Chondrocyte (in vitro differentiated cells): ENCODE measurements at places on chromosomes 12 and 14.

DNA sequence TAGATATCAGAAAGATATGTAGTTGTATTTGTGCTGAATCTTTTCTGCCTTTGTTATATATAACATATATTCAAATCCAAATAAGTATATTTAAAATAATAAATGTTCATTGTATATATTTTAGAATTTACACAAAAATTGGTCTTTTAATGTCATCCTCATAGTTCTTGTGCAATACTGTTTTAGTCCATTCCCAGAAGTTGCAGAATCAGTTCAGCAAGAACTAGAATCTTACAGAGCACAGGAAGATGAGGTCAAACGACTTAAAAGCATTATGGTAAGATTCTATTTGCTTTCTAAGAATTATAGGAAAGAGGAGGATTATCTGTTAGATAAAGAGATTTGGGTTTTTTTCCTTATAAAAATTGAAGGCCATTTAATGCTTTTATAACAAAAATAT lies 51.0 kb downstream of the SCFD1 start:
- no peak overlapping the region for H3K27ac ChIP-seq
- H3K4me3 ChIP-seq = no peak overlapping the region
- DNase-seq = no peak
- no peaks in the 10 kb centered on the region for H3K27me3 ChIP-seq

GRCh38 chr12:94182986-94183707 lies 34.8 kb downstream of the PLXNC1 start:
- peaks cover under 1% of the 10 kb centered on the region for H3K36me3 ChIP-seq
- no peak overlapping the region for H3K4me3 ChIP-seq
- H3K4me1 ChIP-seq = peaks cover 11% of the 10 kb centered on the region
- DNase-seq = no peak
- peak overlapping the region; percentile 10 for H3K27ac ChIP-seq

DNA sequence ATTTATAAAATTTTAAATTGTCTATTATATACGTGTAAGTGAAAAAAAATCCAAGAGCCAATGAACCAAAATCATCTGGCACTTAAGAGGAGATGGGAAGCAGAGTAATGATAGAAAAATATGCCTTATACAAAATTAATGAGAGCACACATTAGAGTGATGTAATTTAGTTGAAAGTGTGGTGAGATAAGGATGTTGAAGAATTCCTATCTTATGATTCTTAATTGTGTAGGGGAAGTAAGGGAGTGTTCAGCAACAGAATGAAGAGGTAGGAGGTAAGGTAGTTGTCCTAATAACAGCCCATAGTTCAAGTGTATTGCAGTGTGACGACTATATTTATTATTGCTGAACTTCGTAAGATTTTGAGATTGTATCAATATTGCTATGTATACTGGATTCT lies 843.4 kb upstream of the FLRT2 start:
- H3K4me1 ChIP-seq = no peaks in the 10 kb centered on the region
- no peak overlapping the region for H3K4me3 ChIP-seq
- no peak for DNase-seq
- H3K36me3 ChIP-seq = no peaks in the 10 kb centered on the region
- no peaks in the 10 kb centered on the region for H3K27me3 ChIP-seq
- H3K27ac ChIP-seq = no peak overlapping the region

- peak overlapping the region; percentile 29 for H3K27ac ChIP-seq
- no peak overlapping the region for H3K4me3 ChIP-seq
- DNase-seq = no peak
- peaks cover 9% of the 10 kb centered on the region for H3K4me1 ChIP-seq
Observed at GRCh38 chr14:58455593-58456265, 28.2 kb downstream of the KIAA0586 start.

DNA sequence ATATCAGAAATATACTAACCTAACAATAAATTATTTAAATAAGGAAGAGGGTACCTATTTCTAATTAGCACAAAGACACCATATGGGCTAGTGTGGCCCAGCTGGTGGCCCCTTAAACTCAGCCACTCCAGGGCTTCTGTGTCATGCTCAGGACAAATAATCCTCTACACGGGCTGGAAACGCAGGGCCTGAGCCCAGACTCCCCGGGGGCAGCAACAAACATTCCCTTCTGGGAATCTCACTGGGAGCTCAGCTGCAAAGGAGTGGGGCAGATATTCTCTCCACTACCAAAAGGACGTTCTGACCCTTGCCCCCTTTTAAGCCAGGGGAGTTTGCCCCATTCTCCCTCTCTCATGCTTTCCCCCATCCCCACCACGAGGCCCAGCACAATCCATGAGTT lies 43.7 kb upstream of the ELK3 start:
- no peak overlapping the region for H3K4me3 ChIP-seq
- H3K27ac ChIP-seq = no peak overlapping the region
- no peaks in the 10 kb centered on the region for H3K27me3 ChIP-seq
- H3K4me1 ChIP-seq = no peaks in the 10 kb centered on the region

DNA sequence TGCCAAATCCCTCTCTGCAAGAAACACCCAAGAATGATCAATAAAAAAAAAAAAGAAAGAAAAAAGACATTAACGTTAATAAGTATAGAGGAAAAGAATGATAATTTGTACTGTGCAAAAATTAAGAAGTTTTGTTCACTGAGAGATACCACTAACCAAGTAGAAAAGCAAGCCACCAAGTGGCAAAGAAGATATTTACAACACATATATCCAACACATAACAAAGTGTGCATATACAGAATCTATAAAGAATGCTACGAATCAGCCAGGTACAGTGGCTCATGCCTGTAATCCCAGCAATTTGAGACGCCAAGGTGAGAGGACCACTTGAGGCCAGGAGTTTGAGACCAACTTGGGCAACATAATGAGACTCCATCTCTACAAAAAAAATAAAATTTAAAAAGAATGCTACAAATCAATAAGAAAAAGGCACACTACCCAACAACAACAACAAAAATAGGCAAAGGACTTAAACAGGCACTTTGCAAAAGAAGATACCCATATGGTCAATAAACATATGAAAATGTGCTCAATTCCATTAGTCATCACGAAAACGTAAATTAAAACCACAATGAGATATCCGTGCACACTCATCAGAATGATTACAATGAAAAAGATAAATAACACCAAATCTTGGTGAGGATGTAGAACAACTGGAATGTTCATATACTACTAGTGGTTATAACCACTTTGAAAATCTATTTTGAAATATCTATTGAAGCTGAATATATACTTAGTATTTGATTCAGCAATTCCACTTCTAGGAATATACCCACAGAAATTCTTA lies 19.8 kb downstream of the GALNT4 start:
- no peaks in the 10 kb centered on the region for H3K27me3 ChIP-seq
- H3K4me3 ChIP-seq = no peak overlapping the region
- H3K4me1 ChIP-seq = peaks cover 14% of the 10 kb centered on the region
- H3K36me3 ChIP-seq = no peaks in the 10 kb centered on the region

- H3K4me3 ChIP-seq = no peak overlapping the region
- peaks cover 3% of the 10 kb centered on the region for H3K4me1 ChIP-seq
- H3K36me3 ChIP-seq = no peaks in the 10 kb centered on the region
Observed at GRCh38 chr12:28440081-28440608, 249.9 kb downstream of the CCDC91 start.

GRCh38 chr12:102302553-102302952 lies 104.9 kb upstream of the PMCH start:
- H3K27me3 ChIP-seq = peaks cover 2% of the 10 kb centered on the region
- no peaks in the 10 kb centered on the region for H3K4me1 ChIP-seq
- H3K4me3 ChIP-seq = no peak overlapping the region

DNA sequence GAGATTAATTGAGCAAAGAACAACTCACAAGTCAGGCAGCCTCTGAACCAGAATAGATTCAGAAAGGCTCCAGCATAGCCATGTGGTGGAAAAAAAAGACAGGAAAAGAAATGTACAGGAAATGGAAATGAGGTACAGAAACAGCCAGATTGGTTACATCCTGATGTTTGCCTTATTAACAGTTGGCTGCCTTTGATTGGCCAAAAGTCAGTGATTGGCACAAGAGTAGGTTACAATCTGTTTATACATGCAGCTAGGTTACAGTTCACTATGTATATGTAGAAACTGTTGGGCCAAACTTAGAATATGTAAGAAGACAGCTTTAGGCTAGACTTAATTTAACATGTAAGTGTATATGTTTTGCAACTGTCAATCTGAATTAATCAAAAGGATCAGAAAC lies 118.9 kb downstream of the UNC79 start:
- no peaks in the 10 kb centered on the region for H3K36me3 ChIP-seq
- no peak overlapping the region for H3K27ac ChIP-seq
- H3K27me3 ChIP-seq = peaks cover 14% of the 10 kb centered on the region
- H3K4me3 ChIP-seq = no peak overlapping the region
